ENCODE measurements at places on chromosomes 2 and 18.

DNA sequence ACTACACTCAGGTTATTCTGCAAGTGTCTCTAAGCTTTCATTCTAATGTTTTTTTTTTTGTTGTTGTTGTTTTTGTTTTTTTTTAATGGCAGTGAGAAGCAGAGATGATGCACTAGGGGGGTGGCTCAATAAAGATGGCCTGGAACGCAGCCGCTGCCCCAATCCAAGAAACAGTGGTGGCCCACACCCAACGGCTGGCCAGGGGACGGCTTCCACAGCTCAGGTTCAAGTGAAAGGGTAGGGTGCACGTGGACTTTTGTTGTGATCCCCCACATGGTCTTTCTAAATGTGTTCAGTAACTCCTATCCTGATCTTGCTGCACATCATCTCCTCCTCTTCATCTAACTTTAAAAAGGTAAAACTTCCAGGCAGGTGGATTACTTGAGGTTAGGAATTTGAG is 190.1 kb downstream of the NDUFA10 start:
- DNase-seq, result no peak

- DNase-seq, result no peak
These were observed 9.8 kb upstream of the ERFE start for GRCh38 chr2:238148981-238149380.

- DNase-seq, result no peak
These were observed 53.9 kb downstream of the PHLPP1 start for GRCh38 chr18:62769216-62769615.

DNA sequence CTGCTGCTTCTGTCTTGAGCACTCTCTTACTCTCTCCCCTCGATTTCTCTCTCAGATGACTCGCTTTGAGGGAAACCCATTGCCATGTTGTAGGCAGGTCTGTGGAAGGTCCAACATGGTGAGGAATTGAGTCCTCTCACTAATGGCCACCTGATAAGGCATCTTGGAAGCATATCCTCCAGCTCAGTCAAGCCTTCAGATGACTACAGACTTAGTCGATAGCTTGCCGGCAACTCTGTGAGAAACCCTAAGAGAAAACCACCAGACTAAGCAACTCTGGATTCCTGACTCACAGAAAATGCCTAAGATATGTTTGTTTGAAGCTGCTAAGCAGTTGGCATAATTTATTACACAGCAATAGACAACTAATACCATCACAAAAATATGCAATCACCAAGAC is 51.2 kb downstream of the WDR75 start:
- DNase-seq, result peak; percentile 40

DNA sequence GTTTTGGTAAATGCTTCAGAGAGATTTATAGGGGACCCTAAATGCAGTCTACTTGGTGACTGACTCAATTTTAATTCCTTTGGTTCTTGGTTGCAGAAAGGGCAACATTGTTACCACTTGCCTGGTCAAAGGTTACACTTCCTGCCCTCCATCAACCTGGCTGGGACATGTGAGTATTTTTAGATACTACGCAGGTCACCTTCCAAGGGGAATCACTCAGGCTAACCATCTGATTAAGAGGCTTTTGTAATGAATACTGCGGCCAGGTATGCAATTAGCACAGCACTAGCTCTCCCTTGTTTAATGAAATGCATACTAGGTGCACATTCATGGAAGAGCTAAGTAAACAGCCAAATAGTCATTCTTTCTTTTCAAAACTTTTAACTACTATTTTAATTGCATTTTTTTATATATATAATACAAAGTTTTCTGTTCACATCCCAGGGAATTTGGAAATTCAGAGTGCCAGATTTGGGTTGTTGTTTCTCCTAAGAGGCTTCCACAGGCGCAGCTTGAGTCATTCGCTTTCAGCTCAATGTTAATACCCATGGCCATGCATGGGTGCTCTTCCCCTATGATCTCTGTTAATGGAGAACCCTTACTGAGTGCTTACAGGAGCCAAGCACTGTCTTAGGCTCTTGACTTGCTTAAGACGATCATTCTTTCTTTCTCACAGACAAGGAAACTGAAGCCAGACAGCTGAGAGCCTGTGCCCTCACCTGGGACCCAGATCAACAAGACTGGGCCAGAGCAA is 152.2 kb downstream of the MTX2 start:
- DNase-seq, result no peak

- no peak for DNase-seq
These were observed 163.9 kb upstream of the CCDC150 start for GRCh38 chr2:196475611-196476010.

DNA sequence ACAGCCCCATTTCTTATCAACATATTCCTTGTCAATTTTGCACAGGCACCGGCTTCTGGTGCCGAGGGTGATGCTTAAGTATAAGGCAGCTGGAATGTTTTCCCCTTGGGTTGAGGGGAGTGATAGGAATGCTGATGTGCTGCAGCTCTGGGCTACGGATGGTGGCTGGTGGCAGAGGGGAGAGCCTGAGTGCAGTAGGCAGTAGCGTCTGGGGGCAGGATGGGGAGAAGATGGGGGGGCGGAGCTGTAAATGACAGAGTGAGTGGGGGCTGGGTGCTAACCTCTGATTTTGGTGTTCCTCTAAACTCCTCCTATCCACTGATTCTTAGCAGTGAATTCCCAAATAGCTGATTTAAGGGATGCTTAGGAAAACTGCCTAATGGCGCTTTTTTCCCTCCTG is 20.7 kb downstream of the TMEM178A start:
- no peak for DNase-seq

- DNase-seq, result peak; percentile 58
These were observed 41.1 kb downstream of the LIMS1 start for GRCh38 chr2:108575132-108575966.

GRCh38 chr2:238739668-238740067 is 108.2 kb upstream of the TWIST2 start:
- DNase-seq, result no peak

DNA sequence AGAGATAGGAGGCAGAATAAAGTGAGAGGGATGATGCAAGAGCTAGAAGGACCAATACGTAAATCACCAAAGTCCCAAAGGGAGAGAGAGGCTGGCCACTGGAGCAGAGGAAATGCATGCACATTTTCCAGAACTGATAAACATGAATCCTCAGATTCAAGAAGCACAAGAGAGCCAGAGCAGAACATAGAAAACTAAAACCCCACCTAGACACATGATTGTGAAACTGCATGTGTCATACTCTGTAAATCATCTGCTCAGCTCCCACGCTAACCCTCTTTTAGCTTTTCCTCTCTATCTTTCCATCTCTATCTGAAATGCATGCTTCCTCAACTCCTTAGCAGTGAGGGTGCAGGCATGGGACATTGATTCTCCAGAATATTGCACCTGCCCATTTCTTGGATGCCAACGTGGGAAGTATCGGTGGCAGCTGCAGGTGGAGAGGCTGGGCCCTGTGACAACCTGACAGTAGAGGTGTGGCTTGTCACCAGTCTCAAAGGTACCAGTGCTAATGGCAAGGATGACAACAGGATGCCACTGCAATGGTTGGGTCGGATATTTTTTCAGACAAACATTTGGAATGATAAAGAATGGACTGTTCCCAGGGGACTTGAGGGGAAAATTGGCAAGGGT is 89.3 kb upstream of the OTOS start:
- DNase-seq, result peak; percentile 50

DNA sequence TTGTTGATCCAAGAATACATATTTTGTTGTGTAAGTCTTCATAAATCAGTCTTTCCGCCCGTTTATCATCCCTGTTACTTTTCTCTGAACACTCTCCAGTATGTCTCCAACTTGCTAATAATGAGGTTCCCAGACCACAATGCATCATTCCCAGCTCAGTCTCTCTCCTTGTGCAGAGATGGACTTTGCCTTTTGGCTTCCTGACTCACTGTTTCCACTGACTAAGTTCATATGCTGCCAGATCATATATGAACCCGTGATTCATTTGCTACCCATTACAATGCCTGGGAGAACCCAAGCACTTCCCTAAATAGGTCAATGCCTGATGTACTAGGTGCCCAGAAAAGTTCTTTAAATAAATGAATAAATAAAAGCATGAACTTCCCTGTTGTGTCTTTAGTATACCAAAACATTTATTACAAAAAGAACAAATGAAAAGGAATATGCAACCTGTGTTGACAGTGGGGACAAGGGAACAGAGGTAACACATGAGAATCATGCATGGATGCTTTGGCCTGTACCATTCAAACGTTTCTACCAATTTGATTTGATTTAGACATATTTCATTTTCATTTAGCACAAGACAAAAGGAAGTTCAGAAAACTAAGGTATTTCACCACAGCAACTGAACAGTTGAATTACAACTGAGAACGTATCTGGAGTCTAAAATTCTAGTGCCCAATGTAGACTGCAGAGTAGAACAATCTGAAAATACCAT is 215.4 kb upstream of the HNRNPA3 start:
- peak; percentile 90 for DNase-seq

DNA sequence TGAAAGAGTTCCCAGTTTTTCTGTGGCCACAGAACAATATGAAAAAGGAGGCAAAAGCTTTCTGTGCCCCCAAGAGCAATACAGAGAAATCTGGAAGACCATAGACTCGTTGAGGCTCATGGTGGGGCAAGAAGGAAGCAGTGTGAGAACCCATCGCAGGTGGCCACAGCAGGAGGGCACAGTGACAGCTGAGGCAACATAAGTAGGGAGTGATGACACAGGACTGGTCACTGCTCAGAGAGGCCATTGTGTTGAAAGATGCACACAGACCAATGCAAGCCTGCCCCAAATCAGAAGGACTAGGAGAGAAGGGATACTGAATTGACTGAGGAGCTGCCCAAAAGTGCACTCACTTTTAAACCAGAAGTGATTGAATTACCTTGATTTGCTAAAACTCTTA is 483.6 kb downstream of the EPHA4 start:
- DNase-seq, result no peak

GRCh38 chr2:24123195-24123921 is at the start of the genes FAM228B and PFN4:
Gene FAM228B, plus strand, starts transcription at chr2:24123469. Its CDS starts 893 bp downstream, at chr2:24124362.
Gene PFN4, minus strand, starts transcription at chr2:24123334. Its CDS starts 799 bp downstream, at chr2:24122535.
- peak; percentile 84 for DNase-seq

GRCh38 chr2:189502714-189503113 is 61.4 kb downstream of the WDR75 start:
- no peak for DNase-seq

- DNase-seq, result no peak
These were observed 164.7 kb downstream of the DNAH7 start for GRCh38 chr2:195903956-195904355.

GRCh38 chr18:26652501-26652900 is 104.1 kb upstream of the KCTD1 start:
- DNase-seq, result no peak

DNA sequence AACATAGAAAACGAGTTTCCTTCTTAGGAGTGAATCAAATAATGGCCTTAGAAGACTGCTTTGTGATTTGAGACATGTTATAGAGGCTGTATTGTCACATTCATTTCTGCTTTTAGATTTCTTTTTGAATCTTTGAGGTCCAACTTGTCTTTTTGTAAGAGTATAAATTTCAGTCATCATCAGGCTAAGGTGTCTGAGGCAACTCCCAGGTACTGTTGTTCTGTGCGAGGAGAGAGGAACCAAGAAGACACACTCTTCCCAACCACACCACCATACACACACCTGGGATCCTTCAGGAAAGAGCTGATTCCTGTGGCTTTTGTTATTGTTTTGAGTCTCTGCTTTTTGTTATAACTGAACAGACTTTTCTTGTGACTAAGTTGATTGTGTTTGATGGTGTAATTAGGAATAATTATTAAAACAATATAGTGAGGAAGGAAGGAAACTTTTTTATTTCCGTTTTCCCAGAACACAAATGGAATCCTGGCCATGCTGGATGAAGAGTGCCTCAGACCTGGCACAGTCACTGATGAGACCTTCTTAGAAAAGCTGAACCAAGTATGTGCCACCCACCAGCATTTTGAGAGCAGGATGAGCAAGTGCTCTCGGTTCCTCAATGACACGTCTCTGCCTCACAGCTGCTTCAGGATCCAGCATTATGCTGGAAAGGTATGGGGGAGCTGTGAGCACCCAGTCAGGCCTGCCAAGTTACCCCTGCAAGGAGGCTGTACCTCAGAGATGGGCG is 140.4 kb downstream of the MYO1B start:
- peak; percentile 27 for DNase-seq

DNA sequence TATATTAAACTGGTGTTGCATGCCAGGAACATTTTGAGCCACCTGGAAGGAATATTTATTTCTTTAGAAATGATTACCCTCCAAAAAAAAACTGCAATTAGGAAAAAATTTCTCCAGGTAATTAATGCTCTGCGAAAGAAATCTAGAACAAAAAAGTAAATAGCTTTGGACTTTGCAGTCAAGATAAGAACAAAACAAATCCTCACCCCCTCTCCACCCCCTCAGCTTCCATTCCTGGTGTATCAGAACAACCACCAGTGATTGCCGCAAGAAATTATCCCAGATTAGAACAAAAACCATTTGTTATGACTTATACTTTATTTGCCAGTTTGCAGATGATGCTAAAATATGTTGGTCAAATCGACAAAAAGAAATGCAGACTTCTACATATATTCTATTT is 17.0 kb upstream of the TCF7L1 start:
- no peak for DNase-seq

DNA sequence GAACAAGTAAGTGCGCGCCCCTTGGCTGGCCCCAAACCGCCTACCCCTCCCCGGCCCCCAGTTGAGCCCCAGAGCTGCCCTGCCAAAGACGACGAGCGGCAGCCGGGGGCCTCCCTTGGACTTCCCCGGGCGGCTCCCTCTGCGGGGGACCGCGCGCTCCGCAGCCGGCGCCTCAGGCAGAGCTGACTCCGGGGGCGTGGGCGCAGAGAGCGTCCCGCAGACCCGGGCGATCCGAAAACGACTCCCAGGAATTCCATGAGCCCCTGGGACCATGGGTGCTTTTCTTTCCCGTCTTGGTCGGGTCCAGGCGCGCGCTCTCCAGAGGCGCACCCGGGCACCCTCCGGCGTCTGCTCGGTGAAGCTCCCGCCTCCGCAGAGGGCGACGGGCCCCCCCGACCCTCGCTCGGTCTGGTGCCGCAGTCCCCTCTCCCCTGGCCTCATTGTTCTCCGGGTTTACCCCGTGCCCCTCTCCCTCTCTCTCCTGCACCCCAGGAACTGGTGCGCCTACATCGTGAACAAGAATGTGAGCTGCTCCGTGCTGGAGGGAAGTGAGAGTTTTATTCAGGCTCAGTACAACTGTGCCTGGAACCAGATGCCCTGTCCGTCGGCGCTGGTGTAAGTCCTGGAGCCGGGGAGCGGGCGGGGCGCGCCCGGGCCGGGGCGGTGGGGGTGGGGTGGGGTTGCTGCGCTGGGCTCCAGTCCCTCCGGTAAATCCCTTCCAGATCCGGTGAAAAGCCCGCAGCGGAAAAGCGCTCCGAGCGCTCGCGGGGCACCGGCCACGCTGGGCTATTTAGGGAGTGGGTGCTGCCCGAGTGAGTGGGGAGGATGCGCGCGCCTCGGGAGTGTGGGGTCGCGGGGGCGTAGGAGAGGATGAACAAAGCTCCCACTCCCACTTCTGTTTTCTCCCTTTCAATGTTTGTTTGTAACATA is 776 bp downstream of the EMILIN2 start:
- DNase-seq, result no peak

DNA sequence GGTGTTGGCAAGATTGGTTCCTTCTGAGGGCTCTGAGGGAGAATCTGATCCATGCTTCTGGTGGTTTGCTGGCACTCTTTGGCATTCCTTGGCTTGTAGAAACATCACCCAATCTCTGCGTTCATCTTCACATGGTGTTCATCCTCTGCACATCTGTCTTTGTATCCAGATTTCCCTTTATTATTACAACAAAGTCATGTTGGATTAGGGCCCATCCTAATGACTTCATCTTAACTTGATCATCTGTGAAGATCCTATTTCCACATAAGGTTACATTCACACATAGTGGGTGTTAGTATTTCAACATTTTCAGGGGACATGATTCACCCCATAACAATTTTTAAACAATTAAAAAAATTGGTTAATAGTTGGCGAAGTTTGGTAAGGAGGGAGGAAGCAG is 177.4 kb upstream of the CWC22 start:
- DNase-seq, result no peak

Data from PC-3 (cell line).